ENCODE measurements at places on chromosomes 3 and 15.

DNA sequence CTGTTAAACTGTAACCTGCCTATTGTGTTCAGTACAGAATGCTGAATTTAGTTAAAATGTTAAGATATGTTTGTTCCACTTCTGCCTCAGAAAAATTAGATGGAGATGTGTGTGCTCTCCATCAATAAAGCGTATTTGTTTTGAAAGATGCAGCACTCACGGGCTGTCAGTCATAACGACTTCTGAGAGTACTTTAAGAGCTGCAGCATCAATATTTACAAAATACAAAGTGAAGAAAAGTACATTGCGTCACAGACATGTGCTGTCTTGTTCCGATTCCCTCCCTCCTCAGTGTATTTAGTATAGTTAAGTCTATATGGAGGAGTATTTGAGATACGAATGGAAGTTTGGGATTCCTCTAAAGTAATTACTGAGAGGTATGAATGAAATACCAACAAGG is 166.6 kb downstream of the BBX start:
- no peak for ATAC-seq

- ATAC-seq = no peak
Measured at GRCh38 chr3:119368298-119368697, 74.1 kb downstream of the ARHGAP31 start.

DNA sequence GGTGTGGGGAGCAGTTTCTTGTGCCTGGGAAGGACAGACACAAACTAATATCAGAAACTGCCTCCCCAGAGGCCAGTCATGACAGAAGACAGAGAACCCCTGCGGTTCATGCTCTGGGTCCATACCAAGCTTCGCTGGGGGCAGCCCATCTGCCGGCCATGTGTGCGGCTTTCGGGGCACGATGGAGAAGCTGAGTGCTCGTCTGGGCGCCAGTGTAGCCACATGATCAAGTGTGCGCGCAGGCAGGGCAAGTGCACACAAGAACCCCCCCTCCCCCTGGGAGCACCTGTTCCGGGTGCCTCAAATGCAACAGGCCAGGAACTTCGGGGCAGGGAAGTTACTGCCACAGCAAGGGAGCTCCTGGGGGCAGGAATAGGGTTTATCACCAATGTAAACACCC is 1.8 kb downstream of the ADAMTS17 start:
- ATAC-seq = no peak

- no peak for ATAC-seq
Measured at GRCh38 chr3:24110051-24110450, 165.0 kb downstream of the NR1D2 start.

- ATAC-seq = no peak
Measured at GRCh38 chr3:30268288-30268687, 338.1 kb upstream of the TGFBR2 start.

GRCh38 chr3:193317682-193318300 is 60.8 kb downstream of the ATP13A5 start:
- ATAC-seq = no peak

GRCh38 chr3:16056217-16056616 is 118.3 kb upstream of the GALNT15 start:
- no peak for ATAC-seq

- no peak for ATAC-seq
Measured at GRCh38 chr3:147369661-147370123, 36.7 kb downstream of the ZIC4 start.

DNA sequence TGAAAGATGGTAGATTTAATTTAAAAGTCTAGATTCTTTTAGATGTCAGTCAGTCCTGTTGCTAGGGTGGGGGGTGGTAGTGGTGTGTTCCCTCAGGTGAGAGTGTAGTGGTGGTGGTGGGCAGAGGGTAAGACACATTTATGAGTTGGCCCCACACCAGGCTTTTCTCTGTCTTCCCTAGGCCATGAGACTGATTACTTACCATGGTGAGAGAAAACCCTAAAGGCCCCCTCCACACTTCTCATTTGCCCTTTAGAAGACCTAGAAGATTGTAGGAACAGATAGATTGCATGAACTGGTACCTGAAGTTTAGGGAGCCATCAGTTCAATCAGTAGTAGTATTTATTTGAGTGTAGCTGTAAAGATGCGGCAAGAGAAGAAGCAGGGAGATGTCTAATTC is 20.9 kb downstream of the FNDC3B start:
- ATAC-seq = no peak

DNA sequence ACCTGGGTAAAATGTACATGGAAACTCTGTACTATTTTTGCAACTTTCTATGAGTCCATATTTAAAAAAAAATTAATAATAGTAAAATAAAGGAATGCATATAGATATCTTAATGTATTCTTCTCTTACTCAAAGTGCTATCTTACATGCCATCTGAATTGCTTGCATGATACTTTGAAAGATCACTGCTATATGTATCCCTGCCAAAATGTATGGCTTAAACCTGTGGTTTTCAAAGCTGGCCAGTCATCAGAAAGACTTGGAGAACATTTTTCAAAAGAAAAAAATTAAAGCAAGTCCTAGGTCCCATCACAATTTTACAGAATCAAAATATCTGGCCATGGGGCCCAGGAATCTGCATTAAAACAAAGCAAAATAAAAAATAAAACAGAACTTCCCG is 262.1 kb downstream of the LPP start:
- ATAC-seq = no peak

- no peak for ATAC-seq
Measured at GRCh38 chr15:32951736-32952464, 234.1 kb downstream of the GREM1 start.

- no peak for ATAC-seq
Measured at GRCh38 chr15:55552926-55553325, 35.2 kb downstream of the PYGO1 start.

- no peak for ATAC-seq
Measured at GRCh38 chr3:28280781-28281180, 39.4 kb downstream of the CMC1 start.

DNA sequence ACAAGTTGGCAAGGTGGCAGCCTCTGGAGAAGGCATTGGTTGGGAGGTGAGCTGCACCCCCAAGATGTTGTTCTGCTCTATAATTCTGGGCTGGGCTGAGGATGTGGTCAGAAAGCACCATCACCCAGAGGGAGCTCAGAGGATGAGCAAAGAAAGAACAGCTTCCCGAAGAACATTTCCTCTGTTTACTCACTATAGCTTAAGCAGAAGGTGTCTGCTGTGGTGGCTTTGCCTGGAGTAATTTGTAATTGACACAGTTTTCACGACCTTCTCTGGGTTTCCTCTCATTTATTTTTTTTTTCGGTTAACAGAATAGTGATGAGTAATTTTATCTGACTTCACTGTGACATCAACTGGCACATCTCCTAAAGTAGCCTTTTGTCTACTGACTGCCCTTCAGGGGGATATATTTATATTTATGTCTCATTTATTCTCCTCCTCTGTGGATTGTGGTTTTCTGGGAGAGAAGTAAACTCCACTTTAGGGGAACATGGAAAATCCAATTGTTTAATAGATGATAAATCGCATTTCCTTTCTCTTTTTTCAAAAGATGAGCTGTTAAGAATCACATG is 49.5 kb upstream of the ABHD17C start:
- ATAC-seq = no peak

GRCh38 chr3:20552605-20553275 is 366.7 kb upstream of the SGO1 start:
- ATAC-seq = peak; percentile 42

- no peak for ATAC-seq
Measured at GRCh38 chr15:76866716-76867321, 38.3 kb downstream of the SCAPER start.

DNA sequence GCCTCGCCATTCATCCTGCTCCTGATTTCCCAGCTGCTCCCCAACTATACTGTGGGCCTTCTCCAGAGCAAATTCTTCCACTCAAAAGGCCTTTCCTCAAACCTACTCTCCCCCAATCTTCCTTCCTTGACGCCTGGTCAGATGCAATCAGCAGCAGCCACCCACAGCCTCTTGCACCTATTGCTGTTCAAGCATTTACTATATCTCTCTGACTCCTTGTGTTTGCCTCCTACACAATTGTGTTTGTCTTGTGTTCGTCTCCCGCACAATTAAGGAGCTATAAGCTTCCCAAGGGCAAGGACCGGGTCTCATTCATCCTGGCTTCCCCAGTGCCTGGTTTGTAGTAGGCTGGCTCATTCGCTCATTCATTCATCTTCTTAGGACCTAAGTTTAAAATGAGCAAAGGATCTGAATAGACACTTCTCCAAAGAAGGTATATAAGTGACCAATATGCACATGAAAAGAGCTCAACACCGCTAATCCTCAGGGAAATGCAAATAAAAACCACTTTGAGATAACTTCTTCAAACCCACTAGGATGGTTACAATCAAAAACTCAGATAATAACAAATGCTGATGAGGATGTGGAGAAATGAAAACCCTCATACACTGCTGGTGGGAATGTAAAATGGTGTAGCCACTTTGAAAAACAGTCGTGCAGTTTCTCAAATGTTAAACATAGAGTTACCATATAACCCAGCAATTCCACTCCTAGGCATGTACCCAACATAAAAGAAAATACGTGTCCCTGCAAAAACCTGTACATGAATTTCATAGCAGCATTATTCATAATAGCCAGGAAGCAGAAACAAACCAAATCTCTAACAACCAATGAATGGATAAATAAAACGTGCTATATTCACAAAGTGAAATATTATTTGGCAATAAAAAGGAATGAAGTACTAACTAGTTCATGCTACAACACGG is 31.0 kb downstream of the MEGF11 start:
- ATAC-seq = no peak

DNA sequence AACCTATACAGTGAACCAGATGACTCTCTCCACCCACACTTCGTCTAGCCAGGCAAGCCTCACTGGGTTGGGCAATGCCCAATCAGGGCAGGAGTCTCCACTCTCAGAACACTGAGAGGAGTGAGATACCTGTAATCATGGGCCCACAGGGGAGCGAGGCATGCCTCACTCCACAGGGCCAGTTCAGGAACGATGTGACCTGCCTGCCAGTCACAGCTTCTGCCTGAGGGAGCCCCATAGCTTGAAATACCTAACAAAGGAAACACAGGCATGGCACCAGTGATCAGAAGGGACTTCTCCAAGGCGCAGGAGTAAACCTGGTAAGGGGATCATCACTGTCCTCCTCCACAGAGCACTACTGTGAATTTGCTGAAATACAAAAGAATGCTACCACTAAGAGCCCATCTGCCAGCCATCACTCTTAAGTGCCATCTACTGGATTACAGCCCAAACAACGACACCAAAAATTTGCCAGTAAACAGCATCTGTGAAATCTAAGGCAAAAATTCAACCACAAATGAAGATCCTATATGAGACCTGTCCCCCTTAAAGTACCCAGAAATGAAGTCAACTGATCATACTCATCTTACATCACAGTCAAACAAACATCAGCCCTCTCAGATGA is 689.9 kb upstream of the SEMA6D start:
- no peak for ATAC-seq

DNA sequence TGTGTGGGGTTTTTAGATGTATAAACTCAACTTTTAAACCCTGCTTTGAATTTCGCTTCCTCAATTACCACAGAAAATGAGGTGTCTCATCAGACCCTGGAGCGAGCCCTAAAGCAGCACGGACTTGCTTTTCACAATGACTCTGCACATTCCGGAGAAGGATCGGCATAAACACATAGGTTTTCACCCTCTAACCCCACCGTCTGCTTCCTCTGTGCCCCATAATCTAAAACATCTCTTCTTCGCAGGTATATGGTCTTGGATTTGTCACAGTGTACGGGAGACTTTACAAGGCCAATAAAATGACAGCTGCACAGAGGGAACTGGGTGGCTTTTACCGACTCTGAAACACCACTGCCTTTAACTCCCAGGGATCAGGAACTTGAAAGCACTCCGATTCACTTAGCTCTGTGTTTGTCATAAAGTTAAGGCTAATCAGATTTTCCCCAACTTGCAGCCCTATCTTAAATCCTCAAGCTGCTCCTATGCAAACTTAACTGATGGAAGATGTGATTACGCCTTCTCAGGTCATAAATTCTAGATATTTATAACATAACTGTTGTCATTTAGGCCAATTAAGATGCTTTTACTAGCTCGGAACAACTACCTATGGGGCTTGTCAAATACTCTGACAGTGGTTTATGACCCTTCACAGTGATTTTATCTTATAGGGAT is 133.4 kb upstream of the WNT5A start:
- ATAC-seq = no peak

DNA sequence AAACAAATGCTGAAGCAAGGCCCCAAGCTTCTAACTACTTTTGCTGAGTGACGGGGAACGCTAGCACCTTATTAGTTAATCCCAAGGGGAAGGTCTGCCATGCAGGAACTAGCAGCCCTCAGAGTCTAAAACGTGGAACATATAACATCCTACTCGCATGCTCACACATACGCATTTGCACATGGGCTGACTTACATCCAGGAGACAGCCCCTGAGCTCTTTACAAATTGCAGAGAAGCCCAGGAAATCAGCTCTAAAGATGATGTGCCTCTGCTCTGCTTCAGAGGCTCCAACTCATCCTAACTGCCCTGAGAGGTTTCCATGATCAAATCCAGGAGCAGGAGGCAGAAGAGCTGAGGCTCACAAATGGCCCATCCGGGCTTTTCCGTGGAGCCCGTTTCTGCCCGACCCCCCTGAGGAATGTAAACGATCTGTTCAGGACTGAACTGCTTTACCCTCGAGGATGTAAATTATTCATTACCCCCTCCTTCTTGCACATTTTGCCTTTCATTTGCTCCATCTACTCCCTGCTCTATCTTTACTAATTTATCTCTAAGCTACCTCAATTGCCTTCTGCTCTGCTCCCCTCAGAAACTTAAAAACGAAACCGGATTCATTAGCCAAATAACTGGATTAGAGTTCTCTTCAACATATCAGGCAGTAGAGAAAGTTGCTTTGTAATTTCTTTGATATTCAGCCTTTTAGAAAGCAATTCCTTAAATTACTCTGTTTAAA is 141.9 kb upstream of the CCDC54 start:
- ATAC-seq = no peak
